ENCODE measurements at places on chromosomes 7 and 10.

- DNase-seq = no peak
Measured at GRCh38 chr10:7314170-7314569, 96.7 kb downstream of the SFMBT2 start.

DNA sequence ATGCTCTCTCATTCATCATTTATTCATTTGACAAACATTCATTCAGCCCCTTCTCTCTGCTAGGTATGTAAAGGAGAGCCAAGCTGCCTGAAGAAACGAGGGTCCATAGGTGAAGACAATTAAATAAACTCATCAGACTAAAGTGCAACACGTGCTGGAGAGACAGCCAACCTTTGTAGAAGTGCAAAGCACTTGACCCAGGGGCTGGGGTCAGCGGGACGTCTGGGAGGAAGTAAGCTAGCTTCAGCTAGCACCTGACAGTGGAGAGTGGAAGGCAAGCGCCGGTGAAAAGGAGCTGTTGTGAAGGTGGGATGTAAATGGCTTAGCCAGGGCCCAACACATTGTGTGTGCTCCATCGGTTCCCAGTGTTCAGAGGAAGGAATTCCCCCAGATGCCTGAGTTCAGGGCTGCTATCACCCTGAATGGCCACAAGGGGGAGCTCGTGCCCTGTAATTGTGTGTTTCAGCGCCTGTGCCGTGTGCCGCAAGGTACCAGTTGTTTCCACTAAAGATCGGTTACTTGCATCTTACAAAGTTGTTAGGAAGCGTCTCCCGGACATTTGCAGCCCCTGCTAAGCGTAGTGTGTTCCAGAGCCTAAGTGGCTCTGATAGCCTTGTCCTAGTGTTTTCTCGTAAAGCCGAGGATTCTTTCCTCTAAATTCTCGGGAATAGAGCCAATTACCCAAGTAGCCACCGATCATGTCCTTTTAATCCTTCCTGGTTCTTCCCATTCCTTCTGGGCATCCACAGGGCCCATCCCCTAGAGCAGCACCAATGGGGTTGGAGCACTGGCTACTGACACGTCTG lies 30.6 kb downstream of the TLX1 start:
- no peak for DNase-seq

DNA sequence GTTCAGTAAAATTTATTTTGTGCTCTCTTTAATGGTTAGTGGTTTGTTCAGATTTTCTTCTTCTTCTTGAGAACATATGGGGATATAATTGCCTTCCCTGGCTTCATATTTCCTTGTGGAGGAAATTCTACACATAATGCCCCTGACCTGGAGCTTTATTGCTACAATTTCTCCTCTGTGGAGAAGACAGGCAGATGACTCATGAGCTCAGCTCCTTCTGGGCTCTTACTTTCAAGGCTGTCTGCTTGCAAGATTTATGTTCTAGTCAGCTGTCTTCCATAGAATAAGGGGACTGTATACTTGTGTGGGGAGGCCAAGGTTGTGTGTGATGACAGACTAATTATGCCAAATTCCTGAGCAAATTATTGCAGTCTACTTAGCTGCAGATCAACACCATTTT lies 1.6 kb downstream of the LRRD1 start:
- no peak for DNase-seq

- no peak for DNase-seq
Measured at GRCh38 chr10:82778908-82779307, 903.9 kb downstream of the NRG3 start.

DNA sequence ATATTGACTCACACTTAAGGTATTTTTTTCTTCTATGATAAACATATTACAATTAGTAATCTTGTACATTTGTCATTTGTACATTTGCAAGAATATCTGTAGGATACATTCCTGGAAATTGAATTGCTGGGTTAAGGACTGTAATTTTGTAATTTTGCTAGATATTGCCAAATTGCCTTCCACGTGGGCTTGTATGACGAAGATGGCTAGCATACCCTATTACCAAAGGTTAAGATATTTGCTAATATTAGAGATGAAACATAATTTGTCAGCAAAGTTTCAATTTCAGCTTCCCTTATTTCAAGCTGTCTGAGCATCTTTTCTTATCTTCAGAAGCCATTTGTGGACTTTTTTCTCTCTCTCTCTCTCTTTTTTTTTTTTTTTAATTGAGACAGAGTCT lies 1.0 kb upstream of the LYZL2 start:
- no peak for DNase-seq

DNA sequence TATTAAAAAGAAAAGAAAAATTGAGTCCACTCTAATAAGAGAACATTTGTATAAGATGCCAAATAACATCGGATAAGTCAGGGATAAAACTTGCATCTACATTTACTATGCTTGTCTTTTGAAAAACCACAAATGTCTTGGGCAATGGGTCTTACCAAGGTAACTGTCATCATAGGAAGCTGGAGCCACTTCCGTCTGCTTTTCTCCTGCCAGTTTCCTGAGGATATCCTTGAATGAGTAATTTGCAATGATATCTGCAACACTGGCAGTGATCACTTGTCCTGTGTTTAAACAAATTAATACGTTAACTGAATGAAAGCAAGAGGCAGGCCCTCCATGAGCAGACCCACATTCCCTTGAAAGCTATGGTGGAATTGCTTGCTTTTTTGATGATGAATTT lies 47.3 kb downstream of the ITGA8 start:
- DNase-seq = no peak

- DNase-seq = no peak
Measured at GRCh38 chr10:72310636-72311035, 36.9 kb downstream of the DDIT4 start.

GRCh38 chr10:61760943-61761824 lies 98.5 kb downstream of the CABCOCO1 start:
- no peak for DNase-seq

GRCh38 chr10:50579491-50580261 lies 44.1 kb downstream of the SGMS1 start:
- DNase-seq = no peak

- no peak for DNase-seq
Measured at GRCh38 chr7:26237035-26237807, 35.7 kb downstream of the CBX3 start.

DNA sequence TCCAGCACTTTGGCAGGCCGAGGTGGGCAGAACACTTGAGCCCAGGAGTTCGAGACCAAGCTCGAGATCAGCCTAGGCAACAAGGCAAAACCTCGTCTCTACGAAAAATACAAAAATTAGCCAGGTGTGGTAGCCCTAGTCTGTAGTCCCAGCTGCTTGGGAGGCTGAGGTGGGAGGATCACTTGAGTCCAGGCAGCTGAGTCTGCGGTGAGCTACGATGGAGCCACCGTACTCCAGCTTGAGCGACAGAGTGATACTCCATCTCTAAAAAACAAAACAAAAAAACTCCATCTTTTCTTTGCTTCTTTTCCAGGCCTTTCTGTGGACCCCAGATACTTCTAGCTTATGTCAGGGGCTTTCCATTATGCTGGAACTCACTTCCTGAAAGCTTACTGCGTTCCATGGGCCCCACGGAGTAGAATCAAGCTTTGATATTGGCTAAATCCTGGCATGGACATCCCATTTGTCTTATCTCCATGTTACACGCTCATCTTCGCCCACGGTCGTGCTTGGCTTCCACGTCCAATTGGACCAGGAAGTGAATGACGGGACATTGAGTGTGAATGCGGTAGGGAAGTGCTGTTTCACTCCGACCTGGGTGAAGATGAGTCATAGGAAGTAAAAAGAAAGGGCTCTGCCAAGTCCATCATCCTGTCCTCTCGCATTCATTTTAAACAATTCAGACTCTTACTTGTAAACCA lies 45.7 kb downstream of the FAM171A1 start:
- no peak for DNase-seq

DNA sequence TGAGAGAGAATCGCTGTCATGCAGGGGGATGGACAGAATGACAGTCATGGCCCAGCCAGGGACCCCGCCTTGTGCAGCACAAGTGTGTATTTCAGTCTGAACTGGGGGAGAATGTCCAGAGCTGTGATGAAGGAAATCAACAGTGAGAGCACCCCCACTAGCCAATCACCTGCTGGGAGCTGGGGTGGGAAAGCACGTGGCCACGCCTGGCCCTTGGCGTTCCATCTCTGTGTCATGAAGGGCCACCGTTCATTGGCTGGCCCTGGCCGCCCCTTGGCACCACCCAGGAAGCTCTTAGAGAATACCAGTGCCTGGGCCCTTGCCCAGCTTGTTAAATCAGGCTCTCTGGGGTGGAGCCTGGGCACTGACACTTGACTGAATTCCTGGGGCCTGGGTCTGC lies 22.8 kb downstream of the GRID1 start:
- no peak for DNase-seq

DNA sequence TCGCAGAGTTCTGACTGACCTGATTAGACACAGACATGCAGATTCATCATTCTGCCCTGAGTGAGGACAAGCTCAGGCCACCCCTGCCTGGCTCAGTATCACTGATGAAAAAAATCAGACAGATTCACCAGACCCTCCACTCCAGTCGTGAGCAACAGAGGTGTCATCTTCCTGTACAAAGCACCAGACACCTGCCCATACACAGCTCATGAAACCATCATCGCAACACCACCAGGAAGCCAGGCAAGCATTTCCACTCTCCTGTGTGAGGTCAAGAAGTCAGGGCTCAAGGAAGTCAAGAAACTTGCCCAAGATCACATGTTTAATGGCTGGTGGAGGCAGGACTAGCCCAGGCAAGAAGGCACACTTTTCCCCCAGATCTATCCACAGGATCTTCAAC lies 163.0 kb downstream of the CALN1 start:
- no peak for DNase-seq

DNA sequence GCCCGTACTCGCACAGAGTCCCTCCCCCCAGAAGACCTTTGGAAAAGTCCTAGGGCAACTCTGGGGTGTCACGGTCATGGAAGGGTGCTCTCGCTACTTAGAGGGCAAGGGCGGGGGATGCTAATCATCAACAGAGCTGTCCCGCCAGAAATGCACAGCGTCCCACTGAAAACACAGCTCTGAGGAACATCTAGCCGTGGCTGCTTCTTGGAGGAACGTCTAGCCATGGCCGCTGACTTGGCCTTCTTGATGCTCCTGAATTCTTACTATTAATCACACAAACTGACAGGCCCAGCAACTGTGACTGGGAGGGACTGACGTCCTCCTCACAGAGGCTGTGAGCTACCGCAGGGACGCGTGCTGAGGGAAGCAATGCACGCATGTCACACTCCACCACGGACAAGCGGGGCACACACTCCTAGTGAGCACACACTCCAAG lies 1.7 kb downstream of the TUBGCP2 start:
- no peak for DNase-seq

GRCh38 chr7:96359876-96360275 lies 38.0 kb upstream of the SLC25A13 start:
- no peak for DNase-seq

DNA sequence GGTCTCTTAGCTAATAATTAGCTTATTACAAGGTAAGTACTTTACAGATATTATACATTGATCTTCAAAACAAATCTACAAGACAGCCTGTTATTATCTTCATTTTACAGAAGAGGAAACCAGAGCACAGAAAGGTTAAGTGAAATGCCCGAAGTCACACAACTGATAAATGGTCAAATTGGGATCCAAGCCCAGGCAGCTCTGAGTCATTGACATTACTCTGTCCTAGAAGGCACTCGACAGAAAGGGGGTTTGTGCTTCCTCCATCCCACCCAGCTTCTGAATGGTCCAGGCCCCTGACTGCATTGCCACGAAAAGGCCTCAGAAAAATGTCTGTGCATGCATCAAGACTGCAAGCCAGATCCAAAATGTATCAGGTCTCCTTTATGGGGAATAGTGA lies 81.3 kb upstream of the ZNF438 start:
- no peak for DNase-seq

- no peak for DNase-seq
Measured at GRCh38 chr7:130401101-130401500, 20.8 kb downstream of the CPA1 start.

GRCh38 chr10:101845893-101846292 lies 2.3 kb upstream of the KCNIP2 start:
- DNase-seq = no peak

GRCh38 chr7:47492716-47493325 lies 89.1 kb downstream of the TNS3 start:
- no peak for DNase-seq

DNA sequence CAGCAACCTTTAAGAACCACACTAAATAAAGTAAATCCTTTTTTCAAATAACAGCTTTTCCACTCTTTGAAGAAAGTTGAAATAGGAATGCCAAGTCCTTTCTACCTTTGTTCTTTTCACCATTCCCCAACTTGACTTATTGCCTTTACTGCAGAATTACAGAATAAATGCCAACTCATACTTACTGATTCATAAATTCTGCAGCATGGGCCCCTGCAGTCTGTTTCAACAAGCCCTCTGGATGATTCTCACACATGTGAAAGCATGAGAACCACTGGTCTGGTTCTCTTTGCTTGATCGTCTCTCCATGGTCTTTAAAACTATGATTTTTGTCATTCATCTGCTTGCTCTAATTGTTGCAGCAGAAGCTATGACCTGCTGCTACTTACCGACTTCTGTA lies 56.1 kb downstream of the HACD1 start:
- DNase-seq = no peak

DNA sequence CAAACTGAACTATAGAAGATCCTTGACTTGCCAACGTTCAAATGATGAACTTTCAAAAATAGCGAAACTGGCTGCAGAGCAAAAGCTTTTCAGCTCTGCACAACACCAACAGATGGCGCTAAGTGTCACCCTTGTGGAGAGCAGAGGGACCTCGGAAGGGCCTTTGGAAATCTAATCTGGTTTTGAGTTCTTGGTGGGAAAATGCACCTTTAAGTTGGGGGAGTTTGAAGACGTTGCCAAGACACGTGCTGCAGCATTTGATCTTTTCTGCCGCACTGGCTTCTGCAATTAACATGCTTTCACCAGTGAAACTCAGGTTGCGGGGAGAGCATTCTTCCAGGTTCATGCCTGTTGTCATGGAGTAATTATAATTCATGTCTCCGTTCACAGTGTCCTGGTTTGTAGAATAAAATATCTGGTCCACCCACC lies 26.3 kb upstream of the WDR11 start:
- no peak for DNase-seq

DNA sequence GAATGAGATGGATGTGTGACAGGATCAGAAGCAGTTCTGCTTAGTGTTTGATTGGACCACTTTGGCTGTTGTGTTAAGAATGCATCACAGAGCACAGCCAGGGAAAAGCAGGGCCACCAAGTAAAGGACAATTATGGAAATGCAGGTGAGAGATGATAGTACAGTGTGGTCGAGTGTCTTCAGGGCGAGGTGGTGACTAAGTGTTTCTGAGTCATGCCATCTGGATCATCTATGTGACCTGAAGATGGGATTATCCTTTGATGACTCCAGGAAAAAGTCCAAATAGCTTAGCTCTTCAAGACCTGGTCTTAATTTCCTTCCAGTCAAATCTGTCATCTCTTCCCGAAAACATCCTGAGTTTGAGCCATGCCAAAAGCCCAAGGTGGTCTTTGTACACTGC lies 523.2 kb upstream of the IGFBP3 start:
- DNase-seq = no peak

- DNase-seq = no peak
Measured at GRCh38 chr7:90603346-90603745, 7.2 kb downstream of the CDK14 start.

DNA sequence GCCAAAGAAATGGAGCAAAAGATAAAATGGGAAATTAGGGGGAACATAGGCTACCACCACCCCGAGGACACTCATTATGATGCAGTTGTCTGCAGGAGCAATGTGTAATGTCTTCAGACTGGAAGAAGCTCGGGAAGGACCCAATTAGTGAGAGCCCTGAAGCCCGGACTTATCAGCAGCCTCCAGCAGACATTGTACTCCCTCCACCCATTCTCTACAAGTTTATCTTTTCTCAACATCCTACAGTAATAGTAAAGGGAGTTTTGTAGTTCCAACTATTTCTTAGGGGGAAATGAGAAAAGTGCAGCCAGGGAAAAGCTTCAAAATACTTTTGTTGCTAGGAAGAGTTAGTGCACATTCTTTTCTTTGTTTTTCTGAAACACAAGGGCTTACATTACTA lies 657.3 kb upstream of the COBL start:
- DNase-seq = no peak
